Pulmonary artery endothelial cell (primary cell): ENCODE measurements at places on chromosomes 16 and 17. TPM values are rescaled to one million over a fixed set of nuclear protein-coding genes. Genes with fewer than 3 reads are reported as not detected.

GRCh38 chr16:3999479-4000325, 116.5 kb downstream of the ADCY9 start:
- DNase-seq: no peak

DNA sequence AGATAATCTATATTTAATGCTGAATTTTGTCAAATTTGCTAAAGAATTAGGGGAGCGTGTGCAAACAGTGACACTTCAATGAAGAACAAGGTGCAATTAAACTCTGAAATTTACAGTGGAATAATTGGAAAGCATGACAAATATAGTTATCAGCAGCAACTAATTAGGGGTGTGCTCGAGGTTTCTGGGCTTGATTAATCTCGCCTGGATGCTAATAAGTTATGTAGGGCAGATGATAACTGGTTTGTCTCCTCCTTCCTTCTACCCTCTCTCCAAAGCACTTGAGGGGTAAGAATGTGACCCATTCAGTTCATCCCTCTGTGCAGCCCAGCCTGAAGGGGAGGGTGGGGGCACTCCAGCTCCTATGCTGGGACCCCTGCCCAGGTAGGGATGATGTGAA, 21.9 kb downstream of the MRM1 start:
- no peak for DNase-seq

DNA sequence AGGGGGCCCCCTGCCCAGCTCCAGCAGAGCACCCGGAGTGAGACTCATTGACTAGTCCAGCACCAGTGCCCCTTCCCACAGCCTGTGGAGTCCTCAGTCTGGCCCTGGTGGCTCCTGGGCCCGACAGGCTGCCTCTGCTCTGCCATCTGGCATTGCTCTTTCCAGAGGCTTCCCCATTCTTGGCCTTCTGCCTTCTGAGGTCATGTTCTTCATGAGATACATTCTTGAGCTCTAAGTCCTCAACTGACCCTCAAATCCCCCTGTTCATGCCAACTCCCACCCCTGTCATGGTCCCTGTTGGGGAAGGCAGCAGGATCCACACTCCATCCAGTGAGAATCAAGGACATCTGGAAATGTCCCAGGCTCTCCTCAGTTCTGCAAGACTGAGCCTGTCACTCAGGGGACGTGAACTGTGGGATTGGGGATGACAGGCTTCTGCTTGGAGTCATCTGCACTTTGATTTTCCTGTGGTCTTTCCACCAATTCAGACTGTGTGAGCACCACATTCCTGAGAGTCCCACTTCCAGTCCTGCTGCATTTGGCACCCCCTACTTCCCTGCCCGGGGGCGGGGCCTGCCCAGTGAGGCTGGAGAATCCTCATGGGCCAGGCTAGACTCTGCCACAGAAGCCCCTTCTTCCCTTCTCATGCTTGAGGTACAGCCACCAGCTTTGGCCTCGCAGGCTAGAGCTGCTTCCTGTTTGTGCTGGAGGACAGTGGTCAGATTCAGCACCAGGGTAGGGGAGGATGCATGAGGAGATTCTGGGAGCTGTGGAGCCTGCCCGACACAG, 2.7 kb downstream of the TRPV2 start:
- no peak for DNase-seq

EFCAB13 gene
- total RNA-seq: 3.1 and 7.4 TPM in 2 replicates

DNA sequence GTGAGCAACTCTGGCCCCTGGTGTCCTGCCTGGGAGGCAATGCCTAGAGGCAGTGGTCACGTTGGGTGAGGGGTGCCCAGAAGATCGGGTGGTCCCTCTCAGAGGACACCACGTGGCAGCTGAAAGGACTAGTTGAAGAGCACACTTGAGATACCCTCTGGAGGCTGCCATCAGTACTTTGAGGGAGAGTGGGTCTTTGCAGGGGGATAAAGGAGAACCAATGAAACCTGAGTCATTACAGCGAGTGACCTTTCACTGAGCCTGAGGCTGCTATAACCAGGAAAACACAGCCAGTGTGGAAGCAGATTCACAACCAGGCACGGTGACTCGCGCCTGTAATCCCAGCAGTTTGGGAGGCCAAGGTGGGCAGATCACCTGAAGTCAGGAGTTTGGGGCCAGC, 18.9 kb downstream of the CA4 start:
- DNase-seq: no peak

NPIPB9 gene
- 0.99 TPM in 1 of 2 replicates, not detected in the other for total RNA-seq

GRCh38 chr16:61820398-61820797, 215.8 kb downstream of the CDH8 start:
- no peak for DNase-seq

PRAC1 gene
- not detected in 2 replicates for total RNA-seq

DNA sequence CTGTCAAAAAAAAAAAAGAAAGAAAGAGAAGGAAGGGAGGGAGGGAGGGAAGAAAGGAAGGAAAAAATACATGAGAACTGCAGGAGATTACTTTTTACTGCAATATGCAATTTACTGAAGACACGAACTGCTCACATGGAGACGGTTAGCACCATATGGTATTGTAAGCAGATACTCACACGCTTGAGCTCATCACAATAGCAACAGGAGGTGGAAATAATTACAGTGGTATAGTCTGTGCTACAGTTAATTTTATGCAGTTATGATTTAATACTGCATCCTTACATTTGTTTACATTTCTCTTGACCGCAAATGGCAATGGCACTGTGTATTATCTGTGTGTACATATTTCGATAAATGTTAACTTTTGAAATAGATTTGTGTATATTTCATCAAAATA, 21.4 kb upstream of the SLC46A1 start:
- DNase-seq: no peak

GRCh38 chr17:6648181-6648580, 3.2 kb downstream of the MED31 start:
- DNase-seq: no peak

DNA sequence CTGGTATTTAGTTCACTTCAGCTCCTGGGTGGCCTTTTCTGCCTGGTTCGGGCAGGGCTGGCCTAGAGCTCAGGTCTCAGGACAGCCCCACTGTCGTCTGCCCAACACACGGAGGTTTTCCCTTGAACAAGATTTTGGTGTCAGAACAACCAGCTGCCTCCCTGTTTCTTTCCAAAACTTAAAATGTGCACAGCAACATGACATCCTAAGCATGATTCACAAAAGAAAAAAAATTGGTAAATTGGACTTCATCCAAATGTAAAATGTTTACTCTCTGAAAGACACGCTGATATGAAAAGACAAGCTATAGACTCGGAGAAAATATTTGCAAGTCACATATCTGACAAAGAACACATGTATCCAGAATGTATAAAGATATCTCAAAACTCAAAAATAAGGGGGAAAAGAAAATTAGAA, 197.8 kb upstream of the CHMP6 start:
- no peak for DNase-seq

GRCh38 chr17:10579270-10579669, 29.8 kb upstream of the MYH2 start:
- DNase-seq: no peak
